ENCODE measurements at places on chromosomes 16 and 17. TPM values are rescaled to one million over a fixed set of nuclear protein-coding genes. Genes with fewer than 3 reads are reported as not detected.

VAC14 gene
- 27.0 TPM for polyA plus RNA-seq

TSNAXIP1 gene
- polyA plus RNA-seq: 0.35 TPM

HSD17B1 gene
- 17.0 TPM for polyA plus RNA-seq

CDH11 gene
- not detected for polyA plus RNA-seq

TBC1D3D gene
- 0.80 TPM for polyA plus RNA-seq

TAC4 gene
- not detected for polyA plus RNA-seq

NTN1 gene
- not detected for polyA plus RNA-seq

- no peak for DNase-seq
These were observed 3.0 kb downstream of the CACNG1 start for GRCh38 chr17:67047382-67047781.

DNA sequence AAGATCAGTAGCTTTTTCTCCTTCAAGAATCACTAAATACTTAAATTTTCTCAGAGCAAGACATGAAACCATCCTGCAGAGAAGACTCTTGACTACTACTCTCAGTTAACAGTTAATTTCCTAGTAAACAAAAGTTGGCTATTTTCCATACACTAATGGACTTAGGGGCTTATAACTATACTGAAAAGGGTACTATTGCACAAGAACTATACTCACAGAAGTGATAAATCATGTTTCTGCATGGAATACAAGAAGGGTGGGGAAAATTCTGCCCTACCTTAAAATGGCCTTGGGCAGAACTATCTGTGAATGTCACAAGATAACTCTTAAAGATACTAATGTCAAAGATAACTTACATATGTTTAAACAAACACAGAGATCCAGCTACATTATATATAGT is 12.5 kb downstream of the ZNF652 start:
- DNase-seq: no peak

DNA sequence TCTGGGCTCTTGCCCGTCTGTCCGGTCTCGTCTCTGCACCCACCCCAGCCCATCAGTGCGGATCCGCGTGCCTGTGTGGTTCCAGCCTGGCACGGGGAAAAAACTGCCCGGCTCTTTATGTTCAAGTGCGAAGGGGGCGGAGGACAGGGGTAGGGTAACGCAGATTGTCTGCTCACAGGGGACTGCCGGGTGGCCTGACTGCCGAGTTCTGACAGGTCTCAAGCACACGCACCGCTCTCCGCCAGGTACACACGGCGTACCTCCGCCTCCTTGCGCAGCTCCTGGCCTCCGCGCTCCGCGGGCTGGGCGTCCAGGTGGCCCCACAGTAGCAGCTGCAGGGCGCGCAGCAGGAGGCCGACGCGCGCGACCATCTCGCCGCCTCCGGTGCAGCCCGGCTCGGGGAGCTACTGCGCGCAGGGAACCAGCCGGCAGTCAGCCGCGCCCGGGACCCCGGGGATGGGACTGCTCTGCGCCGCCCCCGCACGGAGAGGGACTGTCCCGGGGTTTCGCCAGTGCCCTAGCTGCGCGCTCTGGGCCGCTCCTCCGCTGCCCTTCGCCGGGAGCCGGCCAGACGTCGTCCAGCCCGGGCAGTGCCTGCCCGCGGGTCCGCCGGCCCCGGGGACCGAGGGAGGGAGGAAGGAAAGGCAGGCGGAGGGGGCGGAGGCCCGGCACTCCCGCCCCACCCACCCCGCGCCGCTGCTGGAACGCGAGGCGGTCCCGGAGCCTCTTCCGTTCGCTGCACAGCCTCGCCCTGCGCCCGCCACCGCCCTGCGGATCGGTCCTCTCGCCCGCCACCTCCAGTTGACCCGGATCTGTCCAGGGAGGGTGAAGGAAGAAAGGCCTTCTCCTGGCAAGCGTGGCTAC is at the start of gene MMP28:
Gene MMP28 (minus strand): TSS at position 635 of the 864 bp plus-strand sequence. CDS start 264 bp downstream, at position 371.
- peak; percentile 43 for DNase-seq

DNA sequence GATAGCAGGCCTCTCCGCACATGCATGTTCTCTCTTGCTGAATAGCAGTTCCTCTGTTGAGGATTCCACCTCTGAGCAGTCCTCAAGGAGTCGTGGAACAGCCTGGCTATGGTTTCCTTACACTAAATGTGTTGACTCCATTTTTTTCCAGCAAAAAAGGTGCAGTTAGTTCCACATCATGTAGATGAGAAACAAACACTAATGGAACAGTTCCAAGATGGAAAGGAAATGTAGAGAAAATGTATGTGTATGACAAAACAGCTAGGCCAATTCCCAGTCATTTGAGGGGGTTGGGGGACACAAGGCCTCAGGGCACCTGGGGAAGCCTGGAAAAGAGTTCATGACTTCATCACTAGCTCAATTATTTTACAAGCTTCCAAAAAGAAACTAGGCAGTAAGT is 90.0 kb downstream of the CFDP1 start:
- DNase-seq: no peak

GRCh38 chr16:69830534-69831211 is 68.5 kb downstream of the WWP2 start:
- DNase-seq: no peak

GRCh38 chr16:12062343-12063003 is 85.9 kb downstream of the SNX29 start:
- no peak for DNase-seq

DNA sequence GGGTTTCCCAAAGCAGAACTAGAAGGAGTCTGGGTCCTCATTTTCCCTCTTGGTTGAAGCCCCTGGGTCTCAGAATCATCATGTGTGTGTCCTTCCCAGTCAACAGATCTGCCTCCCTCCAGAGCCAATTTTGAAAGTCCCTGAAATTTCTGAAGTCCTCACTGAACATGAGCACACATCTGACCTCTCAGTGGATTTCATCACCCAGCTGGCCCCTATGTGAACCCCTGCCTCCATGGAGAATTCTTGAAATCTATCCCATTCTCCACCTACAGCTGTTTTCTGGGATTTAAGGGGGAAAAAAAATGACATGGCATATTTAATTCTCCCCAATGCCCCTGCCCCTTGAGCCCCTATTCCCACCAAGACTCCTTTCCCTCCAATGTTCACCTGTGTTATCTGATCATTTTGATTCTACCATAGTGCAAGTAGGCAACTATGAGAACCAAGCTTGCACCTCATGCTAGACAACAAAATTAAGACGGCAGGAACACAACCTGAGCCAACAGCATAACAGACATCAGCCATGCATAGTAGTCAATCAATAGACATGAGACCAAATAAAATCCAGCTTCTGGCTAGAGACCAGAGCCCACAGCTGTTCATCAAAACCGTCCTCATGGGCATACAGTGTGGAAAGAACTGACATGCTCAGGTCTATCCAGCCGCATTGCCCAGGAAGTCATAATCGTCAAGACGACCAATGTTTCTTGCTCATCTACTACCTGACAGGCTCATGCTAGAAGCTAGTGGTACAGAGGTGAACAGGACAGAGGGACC is 14.9 kb downstream of the SOX9 start:
- DNase-seq: no peak

DNA sequence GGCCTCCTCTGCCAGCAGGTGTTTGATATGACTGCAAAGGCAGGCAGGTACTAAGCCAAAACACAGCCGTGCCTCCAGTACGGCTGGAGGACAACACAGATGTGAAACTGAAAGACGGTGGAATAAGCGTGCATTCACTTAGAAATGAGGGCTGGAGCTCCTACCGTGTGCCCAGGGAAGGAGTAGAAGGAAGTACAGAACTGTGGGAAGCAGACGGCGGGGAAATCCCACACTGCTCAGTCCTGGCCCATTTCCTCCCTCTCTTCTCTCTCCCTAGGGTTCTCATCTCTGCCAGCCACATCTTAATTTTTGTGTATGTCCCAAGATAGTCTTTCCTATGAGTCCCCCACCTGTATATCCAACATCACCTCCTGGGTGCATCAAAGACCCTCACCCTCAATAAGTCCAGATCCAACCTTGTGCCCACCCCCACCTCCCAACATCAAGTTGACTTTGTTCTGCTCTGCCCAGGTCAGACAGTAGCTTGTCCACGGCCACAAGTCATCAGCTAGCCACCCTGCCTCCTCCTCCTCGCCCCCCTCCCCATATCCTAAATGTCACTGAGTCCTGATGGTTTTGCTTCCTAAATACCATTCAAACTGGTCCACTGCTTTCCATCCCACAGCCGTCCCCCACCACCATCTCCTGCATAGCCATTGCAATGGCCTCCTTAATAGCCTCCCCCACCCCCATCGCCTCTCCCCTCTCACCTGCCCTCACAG is 77.1 kb upstream of the RPL38 start:
- no peak for DNase-seq

GRCh38 chr17:51722994-51723393 is 435.5 kb downstream of the CA10 start:
- DNase-seq: no peak
